IPS-NIHi11 (cell line): ENCODE measurements at places on chromosomes 1 and 21.

GRCh38 chr1:19363536-19364152 is 51.5 kb downstream of the SLC66A1 start:
- DNase-seq = no peak

DNA sequence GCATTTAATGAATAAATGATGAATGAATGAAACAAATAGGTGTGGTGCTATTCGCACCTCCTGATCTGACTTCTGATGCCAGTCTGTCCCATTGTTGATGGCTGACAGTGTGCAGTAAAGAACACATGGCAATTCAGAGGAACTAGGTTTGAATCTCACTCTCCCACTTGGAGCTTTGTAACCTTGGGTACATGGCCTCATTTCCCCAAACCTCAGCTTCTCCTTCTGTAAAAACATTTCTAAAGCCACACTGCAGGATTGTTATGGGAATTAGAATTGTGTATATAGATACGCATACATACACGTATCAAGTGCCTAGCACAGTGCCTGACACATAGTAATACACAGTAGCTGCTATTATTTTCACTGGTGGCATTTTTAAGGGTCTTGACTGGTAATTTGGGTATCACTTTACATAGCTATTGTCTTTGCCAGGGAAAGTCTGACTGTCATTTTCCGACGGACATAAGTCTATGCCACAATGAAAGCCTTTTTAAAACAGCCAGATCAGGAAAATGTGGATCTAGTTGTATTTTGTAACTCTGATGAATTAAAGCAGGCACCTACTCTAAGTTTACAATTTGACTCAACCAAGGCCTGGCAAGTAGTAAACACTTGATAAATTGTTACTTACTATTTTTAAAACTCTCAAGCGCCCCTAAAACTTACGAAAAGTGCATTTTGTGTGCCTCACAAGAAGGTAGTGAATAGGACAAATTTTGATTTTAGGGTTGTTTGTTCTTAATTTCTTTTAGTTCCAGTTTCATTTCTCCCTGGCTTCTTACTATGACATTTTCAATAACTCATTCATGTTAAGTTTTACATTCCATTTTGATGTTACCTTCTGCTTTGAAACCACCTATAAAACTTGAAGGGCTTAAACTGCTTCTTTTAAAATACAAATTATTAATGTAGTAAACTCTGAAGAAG is 164.4 kb downstream of the SDCCAG8 start:
- DNase-seq = no peak

DNA sequence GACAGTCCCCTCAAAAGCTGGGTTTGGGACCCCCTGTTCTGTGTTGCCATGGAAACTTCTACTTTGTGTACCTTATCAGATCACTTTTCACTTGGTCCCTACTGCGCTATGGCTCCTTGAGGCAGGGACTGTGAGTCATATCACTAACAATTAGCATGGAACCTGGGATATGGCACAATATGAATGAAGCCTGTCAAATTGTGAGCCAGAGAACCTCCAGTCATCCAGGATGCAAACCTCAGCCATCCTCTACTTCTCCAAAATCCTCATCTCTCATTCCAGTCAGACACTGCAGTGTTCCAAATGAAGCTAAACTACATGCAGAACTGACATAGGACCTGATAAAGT is 11.2 kb upstream of the CAPZB start:
- DNase-seq = no peak

- DNase-seq = no peak
Observed at GRCh38 chr1:48405400-48405799, 66.6 kb downstream of the SPATA6 start.

DNA sequence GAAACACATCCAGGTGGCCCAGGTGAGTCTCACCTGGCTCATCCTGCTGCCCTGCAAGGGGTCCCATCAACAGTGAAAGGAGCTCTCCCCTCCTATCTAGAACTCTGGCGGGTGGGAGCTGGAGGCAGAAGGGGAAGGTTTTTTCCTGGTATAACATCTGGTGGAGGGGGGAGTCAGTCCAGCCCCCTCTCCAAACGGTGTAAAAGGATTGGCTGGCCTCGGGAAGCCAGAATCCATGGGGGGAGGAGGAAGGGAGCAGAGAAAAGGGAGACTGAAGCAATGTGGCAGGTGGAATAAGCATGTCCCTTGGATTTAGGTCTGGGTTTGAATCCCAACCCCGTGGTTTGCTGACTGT is 1.2 kb upstream of the CAMK2N1 start:
- DNase-seq = peak; percentile 45

DNA sequence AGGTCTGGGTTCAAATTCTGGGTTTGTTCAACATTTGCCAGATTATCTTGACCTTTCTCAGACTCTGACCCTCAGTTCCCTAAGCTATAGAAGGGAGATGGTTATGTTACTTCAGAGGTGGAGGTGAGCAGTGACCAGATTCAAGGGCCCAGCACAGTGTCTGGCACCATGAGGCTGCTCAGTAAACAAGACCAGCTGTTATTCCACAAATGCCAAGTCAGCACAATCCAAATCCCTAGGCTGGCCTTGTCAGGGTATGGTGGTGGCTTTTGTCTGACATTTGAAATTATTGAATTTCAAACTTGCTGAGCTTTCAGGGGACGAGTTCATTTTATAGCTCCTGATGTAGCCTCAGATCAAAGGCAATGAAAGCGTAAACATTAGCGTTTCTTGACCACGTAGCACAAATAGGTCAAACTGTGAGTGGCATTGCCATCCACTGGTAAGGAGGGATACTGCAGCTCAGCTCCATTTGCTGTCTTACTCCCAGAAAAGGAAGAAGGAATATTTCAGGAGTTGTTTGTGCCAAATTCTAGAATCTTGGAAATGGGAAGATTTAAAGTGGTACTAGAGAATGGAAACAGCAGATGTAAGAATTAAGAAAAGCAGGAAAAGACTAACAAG is 94.3 kb upstream of the EDN2 start:
- DNase-seq = peak; percentile 60

GRCh38 chr1:71948561-71948960 is 333.8 kb downstream of the NEGR1 start:
- no peak for DNase-seq

GRCh38 chr1:37135032-37135431 is 100.7 kb upstream of the GRIK3 start:
- no peak for DNase-seq

DNA sequence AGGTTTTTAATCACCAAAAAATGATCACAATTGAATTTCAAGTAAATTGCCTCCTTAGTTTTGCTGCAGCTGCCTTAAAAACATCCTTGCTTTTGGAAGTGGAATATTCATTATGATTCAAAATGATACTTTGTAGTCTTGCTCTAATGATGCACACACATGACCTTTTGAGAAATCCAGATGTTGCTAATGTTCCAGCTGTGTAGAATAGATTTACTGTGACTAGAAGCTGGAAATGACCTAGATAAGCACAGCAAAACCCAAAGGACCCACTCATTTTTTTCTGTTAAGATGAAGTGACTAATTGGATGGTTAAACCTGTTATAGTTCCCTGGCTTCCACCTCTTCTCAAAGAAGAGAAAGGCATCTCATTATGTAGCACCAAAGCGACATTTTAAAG is 64.6 kb upstream of the RALGPS2 start:
- no peak for DNase-seq

DNA sequence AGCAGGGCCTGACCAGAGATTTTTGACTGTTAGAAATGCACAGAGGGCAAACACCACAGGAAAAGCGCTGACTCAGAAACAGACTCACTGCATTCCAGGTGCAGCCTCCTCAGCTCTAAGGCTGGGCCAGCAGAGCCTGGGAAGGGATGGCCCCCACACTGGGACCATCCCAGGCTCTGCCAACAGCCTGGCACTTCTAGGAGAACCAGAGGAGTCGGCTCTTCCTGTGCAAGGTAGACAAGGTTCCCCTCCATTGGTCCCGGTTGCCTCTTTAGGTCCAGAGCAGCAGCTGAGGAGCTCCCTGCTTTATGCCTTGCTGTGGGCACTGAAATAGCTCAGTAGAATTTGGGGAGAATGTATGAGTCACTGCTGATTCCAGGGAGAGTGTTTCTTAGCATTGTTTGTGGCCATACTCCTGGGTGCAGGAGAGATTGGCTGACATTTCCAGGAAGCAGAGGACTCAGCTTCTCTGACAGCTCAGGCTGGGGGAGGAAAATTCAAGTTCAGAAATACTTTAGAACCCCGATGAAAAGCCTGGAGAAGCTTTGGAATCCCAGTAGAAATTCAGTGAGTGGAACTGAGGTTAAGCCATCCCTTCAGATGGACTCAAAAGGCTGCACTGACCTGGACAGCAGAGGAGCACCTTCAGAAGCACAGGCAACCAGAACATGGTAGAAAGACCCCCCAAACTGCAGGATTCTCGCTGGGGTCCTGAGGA is 19.7 kb downstream of the PRAMEF1 start:
- DNase-seq = no peak

GRCh38 chr1:160217481-160218051 is 12.4 kb downstream of the PEA15 start:
- DNase-seq = no peak

GRCh38 chr1:59163268-59164092 is 133.4 kb upstream of the FGGY start:
- no peak for DNase-seq

DNA sequence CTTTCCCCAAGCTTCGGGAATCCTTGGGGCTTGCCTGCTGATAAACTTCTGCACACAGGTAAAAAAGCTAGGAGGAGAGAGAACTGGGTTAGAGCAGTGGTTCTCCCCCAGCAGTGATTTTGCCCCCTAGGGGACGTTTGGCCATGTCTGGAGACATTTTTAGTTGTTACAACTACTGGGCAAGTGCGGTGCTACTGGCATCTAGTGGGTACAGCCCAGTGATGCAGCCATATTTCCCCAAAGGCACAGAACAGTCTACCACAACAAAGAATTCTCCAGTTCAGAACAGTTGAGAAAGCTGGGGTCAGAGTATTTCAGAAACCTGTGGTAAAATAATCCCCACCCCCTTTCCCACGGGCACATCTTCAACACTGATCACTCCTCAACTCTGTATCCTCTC is 41.3 kb downstream of the LRRC71 start:
- DNase-seq = no peak

DNA sequence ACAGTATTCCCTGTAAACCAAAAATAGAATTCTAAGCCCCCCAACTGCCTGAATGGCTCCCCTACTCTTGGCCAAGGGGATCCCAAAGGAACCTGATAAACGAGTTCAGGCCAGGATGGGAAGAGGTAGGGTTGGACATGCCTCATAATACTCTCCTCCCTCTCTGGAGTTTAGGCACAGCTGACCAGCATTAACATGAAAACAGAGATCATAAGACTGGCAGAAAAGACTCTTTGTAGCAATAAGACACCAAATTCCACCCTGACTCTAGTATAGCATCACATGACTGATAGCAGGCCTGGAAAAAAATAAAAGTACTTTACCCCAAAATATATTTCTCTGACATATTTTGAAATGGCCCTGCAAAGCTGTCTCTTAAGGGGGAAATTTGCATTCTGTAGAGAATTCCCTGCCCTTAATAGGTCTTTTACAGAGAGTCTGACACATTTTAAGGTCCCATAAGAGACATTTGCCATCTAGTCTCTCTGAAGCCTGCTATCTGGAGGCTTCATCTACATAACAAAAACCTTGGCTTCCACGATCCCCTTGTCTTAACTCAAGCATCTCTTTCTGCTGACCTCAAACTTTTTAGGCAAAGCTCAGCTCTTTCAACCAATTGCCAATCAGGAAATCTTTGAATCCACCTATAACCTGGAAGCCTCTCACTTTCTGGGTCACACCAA is 55.9 kb downstream of the SIK1 start:
- DNase-seq = no peak

GRCh38 chr1:47513393-47513792 is 75.5 kb downstream of the FOXD2 start:
- no peak for DNase-seq

GRCh38 chr1:169024800-169025271 is 81.7 kb upstream of the ATP1B1 start:
- no peak for DNase-seq

GRCh38 chr1:183077097-183077496 is 53.9 kb downstream of the LAMC1 start:
- DNase-seq = no peak

DNA sequence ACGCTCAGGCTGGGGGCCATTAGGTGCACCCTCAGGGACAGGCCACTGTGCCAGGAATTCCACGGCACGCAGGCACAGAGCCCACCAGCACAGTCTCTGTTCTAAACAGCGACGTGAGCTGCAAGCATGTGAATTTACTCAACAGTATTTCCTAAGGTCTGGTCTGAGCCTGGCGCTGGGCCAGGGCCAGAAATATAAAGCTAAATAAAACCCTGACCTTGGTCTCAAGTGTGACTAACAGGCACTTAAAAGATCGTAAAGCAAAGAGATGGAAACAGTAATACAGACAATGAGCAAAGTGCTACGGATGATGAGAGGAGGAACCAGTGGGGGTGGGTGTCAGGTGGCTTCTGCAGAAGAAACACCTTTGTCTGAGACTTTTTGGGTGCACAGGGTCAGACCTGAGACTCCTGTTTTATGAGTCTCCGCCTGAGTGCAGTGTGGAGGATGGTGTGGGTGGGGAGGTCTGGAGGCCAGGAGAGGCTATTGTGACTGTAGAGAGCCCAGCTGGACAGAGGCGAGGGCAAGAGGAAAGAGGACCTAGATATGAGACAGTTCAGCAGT is 53.4 kb upstream of the EDN2 start:
- no peak for DNase-seq

- DNase-seq = no peak
Observed at GRCh38 chr1:82160036-82160435, 359.3 kb downstream of the ADGRL2 start.

DNA sequence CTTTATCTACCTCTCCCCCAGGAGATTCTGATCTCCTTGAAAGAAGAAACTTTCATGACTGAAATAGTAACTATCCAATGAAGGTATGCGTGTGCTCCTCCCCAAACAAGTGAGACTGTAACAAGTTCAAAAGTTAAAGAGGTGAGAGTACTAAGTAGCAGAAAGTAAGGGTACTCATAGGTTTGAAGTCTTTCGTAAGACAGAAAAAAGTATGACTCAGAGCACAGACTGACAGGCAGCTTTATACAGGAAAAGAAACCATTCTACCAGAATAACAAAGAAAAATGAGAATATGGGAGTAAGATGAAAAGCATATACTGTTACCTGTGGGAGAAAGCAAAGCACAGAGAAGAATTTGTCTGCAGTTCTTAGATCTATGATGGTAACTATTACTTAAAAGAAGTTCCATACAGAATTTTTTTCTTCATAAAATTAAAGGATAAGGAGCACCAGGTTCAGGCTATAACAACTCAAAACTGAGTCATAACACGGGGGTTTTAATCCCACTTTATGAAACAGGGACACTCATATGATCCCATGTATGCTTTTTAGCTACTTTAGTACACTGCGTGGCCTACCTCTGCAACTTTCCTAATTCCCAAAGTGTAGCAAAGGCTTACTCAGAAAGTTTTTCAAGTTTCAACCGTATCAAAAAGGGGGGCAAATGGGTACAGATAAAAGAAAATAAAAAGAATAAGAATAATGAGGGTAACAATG is 52.0 kb downstream of the FOXJ3 start:
- no peak for DNase-seq

DNA sequence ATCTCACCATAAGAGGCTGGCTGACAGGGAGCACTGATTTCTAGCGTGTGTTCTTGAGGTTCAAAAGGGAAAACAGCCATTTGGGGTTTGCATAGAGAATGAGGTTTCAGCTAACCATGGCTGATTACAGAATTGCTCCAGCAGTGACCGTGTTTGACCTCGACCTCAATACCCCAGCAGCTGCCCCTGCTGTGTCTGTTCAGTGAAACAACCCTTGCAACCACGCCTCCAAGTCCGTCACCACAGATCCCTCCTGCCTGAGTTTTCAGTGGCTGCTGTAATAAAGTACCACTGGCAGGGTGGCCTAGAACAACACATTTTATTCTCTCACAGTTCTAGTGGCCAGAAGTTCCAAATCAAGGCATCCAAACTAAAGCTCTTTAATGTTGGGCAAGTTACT is 147.7 kb downstream of the HUNK start:
- DNase-seq = no peak

GRCh38 chr1:94713472-94714141 is 106.5 kb upstream of the SLC44A3 start:
- peak; percentile 83 for DNase-seq
